Stimulated activated CD4-positive, alpha-beta T cell treated with anti-CD3 and anti-CD28 coated beads, Interleukin-1b, Interleukin-23, amount 100 ng/mL, for 24 hours (primary cell): ENCODE measurements at places on chromosomes 3 and 15.

GRCh38 chr3:147406028-147406931, at the start of gene ZIC4:
Gene ZIC4, minus strand, starts transcription at chr3:147406543. Its CDS starts 3,746 bp downstream, at chr3:147402797.
- DNase-seq = no peak

DNA sequence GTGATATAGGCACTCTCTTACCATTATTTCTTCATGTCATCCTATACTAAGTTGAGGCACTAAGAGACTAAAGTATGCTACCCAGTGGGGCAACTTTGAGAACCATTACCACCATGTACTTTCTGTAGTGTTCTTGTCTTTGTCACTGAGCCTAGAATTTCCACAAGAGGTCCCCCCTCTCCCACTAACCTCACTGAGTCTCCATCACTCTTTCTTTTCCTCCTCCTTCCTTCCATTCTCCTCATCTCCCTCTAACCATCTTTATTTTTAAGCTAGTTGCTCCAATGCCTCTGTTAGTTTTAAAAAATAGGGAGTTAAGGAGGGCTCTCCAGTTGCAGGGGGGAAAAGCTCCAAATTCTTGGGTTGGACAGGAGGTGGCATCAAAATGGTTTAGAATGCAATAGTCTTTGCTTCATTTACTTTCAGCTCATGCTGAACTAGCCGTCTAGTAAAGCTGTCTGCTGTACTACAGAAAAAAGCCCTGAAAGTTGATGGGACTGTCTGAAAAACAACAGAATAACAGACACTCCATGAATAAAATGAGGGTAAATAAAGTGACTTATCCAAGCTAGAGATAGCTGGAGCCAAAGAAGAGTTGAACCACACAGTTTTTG, 85.1 kb upstream of the MYRIP start:
- DNase-seq = no peak

GRCh38 chr3:82084824-82085223, 323.4 kb upstream of the GBE1 start:
- no peak for DNase-seq

- no peak for DNase-seq
Measured at GRCh38 chr3:9399746-9400145, 2.3 kb downstream of the SETD5 start.

DNA sequence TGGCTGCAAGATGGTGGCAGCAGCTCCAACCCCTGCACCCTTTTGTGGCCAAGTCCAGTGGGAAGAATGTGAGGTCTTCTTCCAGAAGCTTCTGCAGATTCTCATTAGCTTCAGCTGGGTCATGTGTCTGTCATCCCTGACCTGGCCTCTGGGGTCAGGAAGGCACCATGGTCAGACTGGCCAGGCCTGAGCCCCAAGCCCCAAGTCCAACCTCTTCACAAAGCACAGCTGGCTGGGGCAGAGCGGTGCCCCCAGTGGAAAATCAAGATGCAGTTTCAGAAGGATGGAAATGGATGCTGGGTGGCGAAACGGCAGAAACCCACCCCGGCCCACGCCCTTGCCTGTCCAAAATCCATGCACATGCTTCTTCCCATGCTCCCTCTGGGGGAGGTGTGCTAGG, 15.9 kb upstream of the GATA2 start:
- no peak for DNase-seq

DNA sequence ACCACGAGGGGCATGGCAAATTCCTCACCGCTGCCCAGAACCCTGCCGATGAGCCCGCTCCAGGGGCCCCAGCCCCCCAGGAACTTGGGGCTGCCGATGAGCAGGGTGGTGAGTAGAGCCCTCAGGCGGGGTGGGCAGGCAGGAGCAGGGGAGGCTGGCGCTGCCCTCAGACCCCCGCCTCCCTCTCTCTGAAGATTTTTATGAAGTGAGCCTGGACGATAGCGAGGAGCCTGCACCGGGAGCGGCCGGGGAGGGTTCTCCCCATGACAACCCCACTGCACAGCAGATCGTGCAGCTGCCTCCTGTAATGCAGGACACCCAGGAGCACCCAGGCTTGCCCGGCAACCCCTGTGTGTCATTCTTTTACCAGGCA, 56.7 kb upstream of the UBE2Q2 start:
- no peak for DNase-seq

- no peak for DNase-seq
Measured at GRCh38 chr3:141407047-141407446, 38.7 kb downstream of the ZBTB38 start.

- DNase-seq = no peak
Measured at GRCh38 chr3:172159376-172159775, 120.0 kb downstream of the FNDC3B start.

GRCh38 chr3:52272831-52273230, 5.6 kb downstream of the WDR82 start:
- DNase-seq = no peak

DNA sequence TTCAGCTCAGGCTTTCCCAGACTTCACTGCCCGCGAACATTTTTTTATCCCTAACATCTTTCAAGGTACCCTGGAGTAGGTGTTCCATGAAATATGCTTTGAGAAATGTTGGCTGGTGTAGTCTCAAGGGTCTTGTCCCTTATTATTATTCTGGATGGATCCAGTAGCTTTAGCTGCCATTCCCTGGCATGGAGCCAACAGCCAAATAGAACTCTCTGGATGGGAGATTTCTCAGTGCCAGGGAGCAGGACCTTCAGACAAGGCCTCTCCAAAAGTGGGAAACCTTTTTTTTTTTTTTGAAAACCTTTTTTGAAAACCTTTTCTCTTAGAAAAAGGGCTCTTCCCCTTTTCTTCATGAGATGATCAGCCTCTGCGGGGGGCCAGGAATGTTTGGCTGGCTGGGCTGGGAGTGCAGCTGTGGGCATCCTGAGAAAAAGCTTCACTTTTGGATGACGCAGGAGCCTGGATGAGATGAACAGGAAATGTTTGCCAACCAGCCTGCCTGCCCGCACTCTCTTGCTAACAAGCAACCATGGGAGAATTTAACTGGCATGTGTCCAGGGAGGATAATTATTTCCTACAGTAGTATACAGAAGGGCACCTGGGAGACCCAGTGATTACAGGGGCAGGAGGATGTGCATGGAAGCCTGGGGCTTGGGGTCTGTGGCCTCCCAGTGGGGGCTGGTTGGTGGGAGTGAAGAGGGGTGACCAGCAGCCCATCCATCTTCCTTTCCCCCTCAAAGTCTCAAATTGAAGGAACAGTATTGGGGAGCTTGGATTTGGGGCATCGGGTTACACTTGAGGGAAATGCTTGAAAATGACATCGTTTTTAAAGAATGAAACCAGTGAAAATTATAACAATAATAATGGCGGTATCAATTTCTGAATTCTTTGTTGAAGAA, 109.1 kb upstream of the LRIG1 start:
- no peak for DNase-seq

DNA sequence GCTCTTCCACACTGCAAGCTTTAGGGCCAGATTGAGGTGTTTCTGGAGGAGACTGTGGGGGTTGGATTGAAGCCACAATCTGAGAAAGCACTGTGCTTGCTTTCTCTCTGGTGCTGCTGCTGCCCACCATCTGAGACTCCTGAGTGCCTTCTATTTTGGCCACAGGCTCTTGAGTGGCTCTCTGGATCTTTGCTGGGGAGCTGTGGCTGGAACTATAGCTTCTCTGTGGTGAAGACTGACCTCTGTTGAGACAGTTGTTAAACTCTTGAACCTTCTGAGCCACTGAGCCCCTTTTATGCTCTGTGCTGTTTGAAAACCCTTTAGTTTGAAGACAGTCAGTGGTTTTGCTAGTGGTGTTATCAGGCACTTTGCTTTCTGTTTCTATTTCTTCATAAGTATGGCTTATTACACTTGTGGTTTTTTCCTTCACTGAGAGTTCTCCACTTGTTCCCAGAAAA, 108.7 kb upstream of the TSPAN3 start:
- no peak for DNase-seq

DNA sequence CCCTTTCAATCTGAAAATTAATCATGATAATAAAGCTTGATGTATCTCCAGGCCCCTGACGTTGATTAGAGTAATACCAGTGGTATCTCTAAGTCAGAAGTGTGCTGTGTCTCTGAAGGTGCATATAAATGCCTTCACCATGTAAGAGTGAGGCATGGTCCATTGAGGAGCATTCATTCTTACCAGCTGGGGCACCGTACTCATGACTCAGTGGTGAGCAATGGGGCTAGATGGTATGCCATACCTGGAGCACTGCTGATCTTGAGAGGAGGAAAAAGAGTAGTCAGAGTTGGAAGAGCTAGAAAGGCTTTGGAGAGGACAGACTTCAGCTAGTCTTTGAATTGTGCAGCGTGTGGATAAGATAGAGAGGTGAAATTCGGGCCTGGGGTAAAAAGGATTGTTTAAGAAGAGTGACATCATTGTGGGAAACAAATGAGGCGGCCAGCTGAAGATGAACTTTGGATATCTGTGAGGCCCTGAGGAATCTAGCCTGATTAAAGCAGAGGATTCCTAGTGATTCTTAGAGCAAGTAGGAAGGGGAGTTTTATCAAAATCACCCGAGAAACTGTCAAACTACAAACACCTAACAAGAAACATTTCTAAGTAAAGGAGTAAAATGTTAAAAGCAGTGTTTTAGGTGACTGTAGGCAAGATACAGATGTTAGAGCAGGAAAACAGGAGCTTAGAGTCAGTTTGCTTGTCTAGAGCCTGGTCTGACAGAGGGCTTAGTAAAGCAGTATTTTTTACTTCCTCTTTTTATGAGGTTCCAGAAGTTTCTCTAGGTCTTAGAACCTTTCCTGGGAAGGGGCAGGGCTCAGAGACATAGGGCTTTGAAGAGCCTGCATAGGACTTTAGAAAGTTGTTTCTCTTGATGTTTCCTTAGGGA, 13.6 kb downstream of the TMOD3 start:
- DNase-seq = no peak

GRCh38 chr3:175288621-175289020, 429.5 kb downstream of the NAALADL2 start:
- no peak for DNase-seq

DNA sequence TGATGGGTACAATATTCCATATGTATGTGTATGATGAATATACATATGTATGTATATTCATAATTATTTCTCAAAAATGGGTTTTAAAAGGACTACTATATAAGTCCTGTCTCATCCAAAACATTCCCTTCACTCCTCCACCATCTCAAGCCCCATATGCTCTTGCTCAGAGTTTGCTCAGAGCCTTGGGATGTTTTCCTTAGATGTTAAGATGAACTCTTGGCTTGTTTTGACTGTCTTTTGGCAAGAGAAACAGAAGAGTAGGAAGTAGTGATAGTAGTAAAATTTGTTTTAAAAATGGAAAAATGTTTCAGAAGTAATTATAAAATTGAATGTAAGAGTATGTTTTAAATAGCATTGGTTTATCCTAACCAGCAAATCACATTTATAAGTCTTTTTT, 6.2 kb upstream of the EPHA3 start:
- DNase-seq = no peak

GRCh38 chr3:46905213-46905560, 27.7 kb downstream of the PTH1R start:
- DNase-seq = no peak

DNA sequence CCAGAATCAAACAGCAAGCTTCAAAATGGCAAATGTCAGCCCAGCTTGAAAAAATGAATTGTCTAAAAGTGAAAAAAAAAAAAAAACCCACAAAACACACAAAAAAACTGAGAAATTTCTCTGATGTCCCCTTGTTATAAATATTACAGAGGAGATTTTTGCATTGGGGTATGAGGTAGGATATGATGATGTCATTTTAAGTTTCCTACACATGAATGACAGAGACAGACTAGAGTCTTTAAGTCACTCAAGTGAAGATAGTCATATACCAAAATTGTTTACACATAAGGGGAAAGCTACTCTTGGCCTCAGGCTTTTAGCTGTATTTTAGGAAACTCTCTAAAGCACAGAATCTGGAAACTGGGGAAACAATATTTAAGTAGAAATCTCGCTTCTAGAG, 32.9 kb downstream of the TIMP4 start:
- DNase-seq = no peak

DNA sequence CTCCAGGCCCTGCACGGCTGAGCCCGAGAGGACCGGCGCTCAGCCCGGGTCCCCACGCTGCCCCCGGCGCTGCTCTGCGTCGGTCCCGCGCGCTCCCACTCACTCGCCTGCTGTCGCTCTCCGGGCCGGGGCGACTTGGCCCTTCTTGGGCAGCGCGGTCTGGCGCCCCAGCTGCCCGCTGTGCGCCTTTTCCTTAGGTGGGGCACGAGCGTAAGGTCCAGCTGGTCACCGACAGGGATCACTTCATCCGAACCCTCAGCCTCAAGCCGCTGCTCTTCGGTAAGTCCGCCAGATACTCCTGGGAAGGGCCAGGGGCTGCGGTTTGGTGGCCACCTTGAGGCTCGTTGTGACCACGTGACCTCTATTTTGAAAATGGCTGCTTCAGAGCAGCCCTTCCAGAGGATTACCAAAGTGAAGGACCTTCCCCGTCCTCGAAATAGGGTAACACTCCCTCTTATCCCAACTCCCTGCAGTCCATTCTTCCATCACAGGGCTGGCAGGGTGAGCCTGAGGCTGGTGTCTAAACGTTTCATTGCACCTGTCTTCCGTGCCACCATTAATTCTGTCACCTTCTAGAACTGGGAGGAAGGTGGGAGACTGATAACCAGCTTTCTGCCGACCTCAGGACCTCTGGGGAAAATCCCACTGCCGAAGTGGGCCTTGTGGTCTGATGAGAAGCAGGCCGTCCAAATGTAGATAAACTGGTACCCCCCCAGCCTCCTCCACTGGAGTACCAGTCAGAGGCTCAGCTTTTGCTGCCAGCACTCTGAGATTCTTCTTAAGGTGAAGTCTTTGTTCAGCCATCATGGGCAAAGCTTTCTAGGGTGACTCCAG, 812 bp downstream of the P4HTM start:
- DNase-seq = no peak

- DNase-seq = no peak
Measured at GRCh38 chr3:125013095-125013494, 42.7 kb downstream of the HEG1 start.

DNA sequence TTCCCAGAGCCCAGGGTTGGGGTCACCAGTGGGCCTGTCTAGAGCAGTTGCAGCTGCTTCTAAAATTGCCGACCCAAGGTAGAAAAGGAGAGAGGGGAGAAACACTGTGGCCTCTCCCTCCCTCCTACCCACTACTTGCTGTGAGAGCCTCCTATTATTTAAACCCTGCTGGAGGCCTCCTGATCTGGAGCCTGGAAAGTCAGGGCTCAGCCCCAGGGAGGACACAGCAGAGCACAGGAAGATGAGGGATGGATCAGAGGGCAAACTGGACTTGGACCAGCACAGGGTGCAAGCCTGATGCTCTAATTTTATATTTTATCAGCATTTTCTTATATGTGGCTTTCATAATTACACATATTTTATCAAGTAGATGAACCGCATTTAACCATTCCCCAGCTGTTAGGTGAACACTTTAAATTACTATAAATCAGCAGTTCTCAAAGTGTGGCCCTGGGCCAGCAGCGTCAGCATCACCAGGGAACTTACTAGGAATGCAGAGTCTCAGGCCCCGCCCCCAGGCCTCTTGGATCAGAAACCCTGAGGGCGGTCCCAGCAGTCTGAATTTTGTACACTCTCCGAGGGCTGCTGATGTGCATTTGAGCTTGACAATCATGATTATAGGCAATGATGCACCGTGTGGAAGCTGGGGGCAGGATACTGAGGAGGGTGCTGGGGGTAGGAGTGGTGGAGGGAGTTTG, 26.7 kb downstream of the SMAD3 start:
- DNase-seq = no peak

- DNase-seq = no peak
Measured at GRCh38 chr3:85355572-85355971, 396.8 kb downstream of the CADM2 start.

- DNase-seq = no peak
Measured at GRCh38 chr15:93985925-93986324, 245.4 kb upstream of the MCTP2 start.

- no peak for DNase-seq
Measured at GRCh38 chr3:175179055-175179454, 319.9 kb downstream of the NAALADL2 start.

GRCh38 chr3:109225516-109225915, 89.0 kb downstream of the C3orf85 start:
- no peak for DNase-seq

- no peak for DNase-seq
Measured at GRCh38 chr3:83218383-83219200, 1457.1 kb upstream of the GBE1 start.
